ENCODE measurements at places on chromosomes 4 and X.

DNA sequence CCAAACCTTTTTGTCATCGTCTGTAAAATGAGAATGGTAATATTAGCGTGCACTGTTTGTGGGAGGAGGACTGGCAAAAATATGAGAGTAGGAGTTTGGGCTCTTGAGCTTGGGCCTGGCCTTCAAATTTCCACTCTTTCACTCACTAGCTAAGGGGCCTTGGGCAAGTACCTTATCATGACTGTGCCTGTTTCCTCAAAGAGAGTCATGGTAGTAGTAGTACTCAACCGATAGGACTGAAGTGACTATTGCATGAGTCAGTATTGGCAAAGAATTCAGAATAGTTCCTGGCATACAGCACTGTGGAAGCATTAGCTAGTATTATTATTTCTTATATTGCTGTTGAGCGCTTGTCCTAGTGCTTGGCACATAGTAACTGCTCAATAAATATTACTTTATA is 16.0 kb upstream of the RBM3 start:
- no peak for DNase-seq

- DNase-seq: no peak
These were observed at the start of gene DMD for GRCh38 chrX:33211356-33212260. Gene DMD, minus strand, starts transcription at chrX:33211549. Its CDS starts 237 bp downstream, at chrX:33211312.

DNA sequence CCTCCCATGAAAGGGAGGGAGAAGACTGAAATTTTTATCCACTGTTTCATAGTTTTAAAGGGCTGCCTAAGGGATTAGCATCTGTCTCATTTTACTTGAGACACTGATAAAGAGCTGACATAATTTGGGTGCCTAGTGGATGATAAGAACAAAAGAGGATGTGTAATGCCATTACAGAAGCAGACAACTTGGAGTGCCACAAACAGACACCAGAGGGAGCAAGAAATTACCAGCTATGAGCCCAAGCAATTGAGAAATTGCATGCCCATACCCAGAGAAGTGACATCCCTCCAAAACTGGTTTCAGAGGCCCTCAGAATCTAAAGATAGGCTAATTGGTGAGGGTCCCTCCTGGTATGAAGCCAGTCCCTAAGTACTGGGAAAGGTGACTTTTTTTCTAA is 38.5 kb upstream of the POU3F4 start:
- DNase-seq: no peak

DNA sequence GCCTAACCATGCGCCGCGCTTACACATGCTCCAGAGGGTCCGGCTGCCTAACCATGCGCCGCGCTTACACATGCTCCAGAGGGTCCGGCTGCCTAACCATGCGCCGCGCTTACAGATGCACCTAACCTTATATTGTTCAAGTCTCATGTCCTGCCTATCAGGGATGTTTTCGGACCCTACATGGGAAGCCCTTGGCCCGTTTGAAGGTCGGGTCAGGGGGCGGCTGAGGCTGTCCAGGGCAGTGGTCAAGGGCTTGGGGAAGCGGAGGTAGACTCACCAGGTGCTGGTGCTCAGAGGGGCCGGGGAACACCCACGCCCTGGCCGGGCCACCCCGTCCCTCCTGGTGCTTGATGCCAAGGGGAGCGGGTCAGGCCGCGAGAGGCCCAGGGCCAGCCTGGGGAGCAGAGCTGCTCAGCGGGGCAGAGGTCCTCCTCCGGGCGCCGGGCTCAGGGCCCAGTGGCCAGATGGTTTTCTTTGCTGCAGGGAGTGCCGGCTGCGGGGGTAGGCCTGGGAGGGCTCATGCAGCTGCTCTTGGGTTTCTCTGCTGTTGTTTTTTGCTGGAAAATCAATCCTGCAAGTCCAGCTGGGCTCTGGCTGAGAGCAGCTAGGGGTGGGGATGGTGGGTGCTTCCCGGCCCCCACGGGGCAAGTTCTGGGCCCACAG is 35.4 kb upstream of the SPON2 start:
- no peak for DNase-seq

DNA sequence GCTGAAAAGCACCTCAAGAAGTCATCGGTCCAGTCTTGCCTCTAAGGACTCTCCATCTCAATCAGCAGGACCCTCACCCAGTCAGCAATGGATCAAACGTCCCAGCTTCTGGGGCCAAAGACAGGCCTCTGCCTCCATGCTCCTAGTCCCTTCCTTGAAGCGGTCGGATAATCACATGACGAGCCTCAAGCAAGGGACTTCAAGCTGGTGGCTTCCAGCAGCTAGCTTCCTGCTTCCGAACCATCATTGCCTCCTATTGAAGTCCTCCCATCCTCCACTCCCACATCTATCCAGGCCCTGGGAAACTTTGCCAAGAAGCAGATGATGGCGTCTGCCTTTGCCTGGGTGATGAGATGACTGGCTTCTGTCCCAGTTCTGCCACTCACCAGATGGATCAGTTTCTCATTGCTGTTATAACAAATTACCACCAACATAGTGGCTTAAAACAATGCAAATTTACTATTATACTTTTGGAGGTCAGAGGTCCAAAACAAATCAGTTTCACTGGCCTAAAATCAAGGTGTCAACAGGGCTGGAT is 135.2 kb upstream of the MAMLD1 start:
- DNase-seq: no peak

DNA sequence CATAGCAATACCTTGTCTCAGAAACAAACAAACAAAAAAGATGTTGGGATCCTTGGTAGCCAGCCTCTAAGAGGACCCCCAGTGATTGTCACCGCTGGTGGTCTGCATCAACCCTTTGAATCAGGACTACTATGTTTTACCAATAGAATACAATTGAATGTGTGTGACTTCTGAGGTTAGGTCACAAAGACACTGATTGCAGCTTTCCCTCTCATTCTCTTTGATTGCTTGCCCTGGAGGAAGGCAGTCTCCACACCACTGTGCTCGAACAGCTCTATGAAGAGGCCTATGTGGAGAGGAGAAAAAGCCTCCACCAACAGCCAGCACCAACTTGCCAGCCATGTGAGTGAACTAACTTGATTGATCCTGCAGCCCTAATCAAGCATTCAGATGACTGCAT is 2.8 kb upstream of the SMIM14 start:
- no peak for DNase-seq

- no peak for DNase-seq
These were observed 1038.3 kb downstream of the RAPGEF2 start for GRCh38 chr4:160141206-160141605.

GRCh38 chr4:100289530-100289888 is 99.2 kb upstream of the DDIT4L start:
- no peak for DNase-seq

- no peak for DNase-seq
These were observed 87.6 kb upstream of the NDST4 start for GRCh38 chr4:115201042-115201330.

DNA sequence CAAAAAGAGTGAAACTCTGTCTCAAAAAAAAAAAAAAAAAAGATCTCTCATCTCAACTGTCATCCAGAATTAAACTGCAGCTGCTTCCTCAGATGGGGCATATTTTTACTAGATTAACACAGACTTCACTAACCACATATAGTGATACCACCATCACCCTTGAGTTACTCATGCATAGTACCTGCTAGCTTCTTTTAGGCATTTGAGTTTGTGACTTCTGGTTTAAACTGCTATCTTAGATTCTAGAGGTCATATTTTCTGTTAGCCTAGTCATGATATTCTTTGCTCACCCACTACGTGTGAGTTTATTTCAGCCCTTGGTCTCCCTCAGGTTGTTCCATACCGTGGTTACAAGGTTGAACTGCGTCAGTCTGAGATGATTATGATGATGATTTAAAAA is 154.9 kb upstream of the BMP3 start:
- no peak for DNase-seq

DNA sequence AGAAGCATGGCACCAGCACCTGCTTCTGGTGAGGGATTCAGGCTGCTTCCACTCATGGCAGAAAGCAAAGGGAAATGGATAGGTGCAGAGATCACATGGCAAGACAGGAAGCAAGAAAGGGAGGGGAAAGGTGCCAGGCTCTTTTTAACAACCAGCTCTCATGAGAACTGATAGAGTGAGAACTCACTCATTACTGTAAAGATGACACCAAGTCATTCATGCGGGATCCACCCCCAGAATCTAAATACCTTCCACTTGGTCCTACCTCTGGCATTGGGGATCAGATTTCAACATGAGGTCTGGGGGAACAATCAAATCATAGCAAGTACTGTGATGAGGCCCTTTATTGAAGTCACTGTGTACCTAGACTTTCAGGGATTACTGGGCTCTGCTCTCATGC is 72.0 kb upstream of the PRDM5 start:
- DNase-seq: no peak

- DNase-seq: no peak
These were observed 361.9 kb downstream of the KCTD8 start for GRCh38 chr4:44086753-44087152.

GRCh38 chrX:115892787-115893671 is 277.5 kb upstream of the AGTR2 start:
- peak; percentile 50 for DNase-seq

- DNase-seq: no peak
These were observed 558.2 kb downstream of the ZNF674 start for GRCh38 chrX:45986971-45987370.

GRCh38 chrX:73839152-73839551 is 276.2 kb downstream of the CHIC1 start:
- no peak for DNase-seq

DNA sequence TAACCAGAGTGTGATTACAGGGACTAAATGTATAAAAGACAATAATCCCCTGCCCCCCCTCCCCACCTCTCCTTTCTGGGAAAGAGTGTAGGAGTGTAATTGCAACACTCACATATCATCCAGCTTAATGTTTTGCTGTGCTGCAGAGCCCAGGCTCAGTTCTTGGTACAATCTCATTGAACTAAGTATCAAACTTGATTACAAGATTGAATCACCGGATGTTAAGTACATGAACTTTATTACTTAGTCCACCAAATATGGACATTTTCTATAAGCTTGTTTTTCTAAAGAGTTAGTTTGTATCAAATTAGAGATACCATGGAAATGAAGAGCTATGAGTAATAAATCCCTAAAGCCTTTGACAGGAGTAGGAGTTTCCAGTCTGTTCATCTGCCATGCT is 559.1 kb downstream of the ZNF674 start:
- DNase-seq: no peak

DNA sequence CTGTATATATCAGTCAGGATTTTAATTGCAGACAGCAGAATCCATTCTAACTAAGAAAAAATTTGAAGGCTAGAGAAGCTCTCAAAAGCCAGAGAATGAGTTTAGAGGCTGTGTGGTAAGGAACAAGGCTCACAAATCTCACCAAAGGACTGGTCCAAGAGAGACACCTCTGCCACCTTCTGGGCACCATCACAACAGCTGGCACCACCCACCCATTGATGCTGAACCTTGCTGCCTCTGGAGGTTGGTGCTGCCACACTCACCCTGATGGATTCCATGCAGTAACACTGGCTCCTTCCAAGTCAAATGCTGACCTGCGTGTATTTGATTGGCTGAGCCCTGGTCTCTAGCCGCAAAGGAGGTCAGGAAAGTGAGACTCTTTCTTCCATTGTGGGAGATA is 100.8 kb downstream of the BEND2 start:
- DNase-seq: peak; percentile 10

- DNase-seq: no peak
These were observed 37.4 kb downstream of the MAML3 start for GRCh38 chr4:140116442-140117104.

DNA sequence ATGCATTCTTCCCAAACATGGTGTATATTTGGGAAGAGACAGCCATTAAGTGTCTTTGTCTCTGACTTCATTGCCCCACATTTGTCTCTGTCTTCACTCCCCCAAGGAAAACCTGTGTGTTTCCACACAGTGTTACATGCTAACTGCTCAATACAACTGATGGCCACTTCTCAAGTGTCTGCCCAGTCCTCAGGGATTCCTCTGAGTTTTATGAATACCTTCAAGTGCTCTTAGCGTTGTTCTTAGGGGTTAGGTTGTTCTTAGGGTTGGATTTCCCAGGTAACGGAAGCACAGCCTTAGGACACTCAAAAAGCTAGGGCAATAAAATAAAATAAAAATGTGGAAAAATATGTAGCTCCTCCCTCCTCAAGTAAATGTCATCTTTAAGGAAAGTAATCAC is 64.7 kb upstream of the PLAC8 start:
- DNase-seq: no peak

GRCh38 chr4:162356181-162356580 is 192.4 kb upstream of the FSTL5 start:
- DNase-seq: no peak

GRCh38 chr4:10959586-10959985 is 275.0 kb upstream of the CLNK start:
- no peak for DNase-seq

All from NCI-H2081 (cell line).